ENCODE measurements at places on chromosomes 6 and 20.
A peak's percentile ranks its signal among the peaks of the same experiment; 100 is the strongest.

GRCh38 chr20:14950633-14951032, 613.2 kb upstream of the FLRT3 start:
- DNase-seq = no peak

DNA sequence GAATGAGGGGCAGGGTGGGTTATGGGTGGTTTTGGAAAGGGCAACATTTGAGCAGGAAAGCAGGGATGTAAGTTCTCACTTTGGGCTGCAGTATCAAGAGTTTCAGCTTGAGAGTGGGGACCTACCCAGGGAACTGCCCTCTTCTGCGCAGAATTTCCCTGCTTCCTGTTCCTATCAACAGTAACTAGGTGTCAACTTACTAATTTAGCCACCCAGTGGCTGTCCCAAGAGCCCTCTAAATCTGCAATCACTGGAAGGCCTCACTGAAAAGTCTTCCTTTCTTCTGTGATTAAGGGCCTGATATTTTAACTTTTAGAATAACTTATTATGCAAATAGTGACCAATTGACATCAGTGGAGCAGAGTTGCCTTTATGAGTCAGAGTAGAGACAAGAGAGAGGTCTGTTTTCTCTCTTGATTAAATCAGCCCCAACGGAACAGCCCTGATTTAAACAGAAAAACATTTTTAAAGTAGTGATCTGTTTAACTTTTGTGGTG, 118.2 kb upstream of the RIPOR2 start:
- DNase-seq = no peak

GRCh38 chr6:111098597-111098996, 11.3 kb downstream of the SLC16A10 start:
- DNase-seq = peak; percentile 21

DNA sequence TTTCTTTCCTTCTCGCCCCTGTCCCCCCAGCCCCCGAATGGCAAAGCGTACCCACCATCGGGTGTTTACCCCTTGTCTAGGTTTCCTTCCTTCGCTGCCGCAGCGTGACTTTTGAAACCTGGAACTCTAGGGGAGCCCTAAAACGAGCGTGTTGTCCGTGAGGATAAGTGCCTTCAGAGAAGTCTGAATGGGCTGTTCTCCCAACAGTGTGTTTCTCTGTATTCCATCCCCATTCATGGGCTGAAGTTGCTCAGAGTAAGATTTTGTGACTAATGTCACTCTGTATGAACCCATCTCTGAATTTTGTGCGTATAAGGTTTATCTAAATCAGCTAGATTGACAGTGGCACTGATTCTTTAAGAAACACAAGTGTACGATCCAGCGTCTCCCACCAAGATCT, 949 bp downstream of the MACROD2 start:
- DNase-seq = no peak

DNA sequence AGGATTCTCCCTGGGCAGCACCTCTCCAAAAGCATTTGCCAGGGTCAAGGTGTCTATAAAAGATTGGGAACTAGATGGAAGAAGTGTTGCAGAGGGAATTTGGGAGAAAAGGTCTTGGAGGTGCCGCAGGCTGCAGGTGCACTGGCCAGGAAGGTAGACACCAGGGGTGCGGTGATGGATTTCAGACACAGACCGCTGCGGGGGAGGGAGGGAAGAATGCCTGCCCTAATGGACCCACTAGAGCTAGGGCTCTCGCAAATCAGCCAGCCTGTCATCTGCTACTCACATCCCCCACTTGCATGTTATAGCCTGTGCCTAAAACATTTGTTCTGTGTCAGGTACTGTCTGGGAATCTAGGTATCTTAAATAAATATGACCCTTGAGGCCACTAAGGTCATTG, 193.6 kb upstream of the SLC24A3 start:
- no peak for DNase-seq

DNA sequence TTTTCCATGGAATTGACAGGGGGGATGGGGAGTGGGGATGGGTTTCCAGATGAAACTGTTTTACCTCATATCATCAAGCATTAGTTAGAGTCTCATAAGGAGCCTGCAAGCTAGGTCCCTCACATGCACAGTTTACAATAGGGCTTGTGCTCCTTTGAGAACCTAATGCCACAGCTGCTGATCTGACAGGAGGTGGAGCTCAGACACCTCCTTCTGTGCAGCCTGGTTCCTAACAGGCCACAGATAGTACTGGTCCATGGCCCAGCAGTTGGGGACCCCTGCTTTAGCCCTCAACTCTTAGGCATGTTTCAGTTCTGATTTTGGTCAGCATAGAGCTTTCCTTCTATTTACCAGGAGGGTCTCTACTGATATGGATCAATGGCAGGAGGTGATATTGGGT, 251.6 kb downstream of the LAMA2 start:
- no peak for DNase-seq

DNA sequence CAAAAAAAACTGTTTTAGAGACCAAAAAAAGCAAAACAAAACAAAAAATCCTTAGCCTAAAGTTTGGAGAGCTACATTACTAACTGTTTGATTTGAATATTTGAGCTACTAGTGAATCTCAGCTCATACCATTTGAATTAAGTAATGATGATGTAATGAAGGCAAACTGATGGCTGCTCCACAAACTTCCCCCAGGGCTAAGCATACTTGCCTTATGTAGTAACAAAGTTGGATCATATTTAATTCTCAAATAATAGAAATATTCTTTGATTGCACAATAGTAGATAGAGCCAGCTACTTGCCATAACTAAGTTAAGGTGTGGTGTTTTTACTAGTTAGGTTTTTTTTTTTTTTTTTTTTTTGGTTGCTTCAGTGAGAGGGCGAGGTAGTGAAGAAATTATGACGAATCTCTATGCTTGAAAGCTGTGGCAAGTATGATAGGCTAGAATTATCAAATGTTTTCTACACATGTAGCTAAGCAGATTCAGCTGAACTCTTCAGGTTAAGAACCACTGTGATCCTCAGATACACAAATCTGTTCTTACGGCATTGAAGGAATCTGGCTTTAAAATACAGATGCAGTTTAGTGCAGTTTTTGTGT, 2.9 kb downstream of the RAB32 start:
- no peak for DNase-seq

- DNase-seq = no peak
Observed at GRCh38 chr20:53080969-53081871, 109.1 kb downstream of the TSHZ2 start.

- DNase-seq = peak; percentile 21
Observed at GRCh38 chr20:36792422-36792821, 18.9 kb upstream of the DSN1 start.

DNA sequence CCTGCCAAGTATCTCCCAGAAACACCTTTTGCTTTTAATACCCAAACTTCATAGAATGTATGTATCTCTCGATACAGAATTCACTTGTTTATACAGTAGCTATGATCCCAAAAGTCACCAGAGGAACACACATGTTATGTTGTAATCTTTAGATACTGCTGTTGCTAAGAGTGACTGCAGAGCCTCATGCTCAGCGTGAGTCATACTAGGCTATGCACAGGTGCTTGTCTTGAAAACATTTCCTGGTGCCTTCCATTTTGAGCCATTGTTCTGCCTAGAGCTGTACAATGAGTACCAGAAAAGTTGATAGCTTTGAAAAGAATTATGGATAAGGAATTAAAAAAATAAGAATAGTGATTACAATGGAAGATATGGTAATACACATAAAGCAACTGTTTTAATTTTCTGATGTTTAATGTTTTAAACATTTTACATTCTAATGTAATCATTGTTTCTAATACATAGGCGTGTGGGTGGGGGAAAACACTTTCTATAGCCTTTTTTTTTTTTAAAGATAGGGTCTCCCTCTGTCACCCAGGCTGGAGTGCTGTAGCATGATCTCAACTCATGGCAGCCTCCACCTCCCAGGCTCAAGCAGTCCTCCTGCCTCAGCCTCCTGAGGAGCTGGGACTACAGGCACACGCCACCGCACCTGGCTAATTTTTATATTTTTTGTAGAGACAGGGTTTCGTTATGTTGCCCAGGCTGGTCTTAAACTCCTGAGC, 79.4 kb downstream of the CD24 start:
- DNase-seq = no peak

DNA sequence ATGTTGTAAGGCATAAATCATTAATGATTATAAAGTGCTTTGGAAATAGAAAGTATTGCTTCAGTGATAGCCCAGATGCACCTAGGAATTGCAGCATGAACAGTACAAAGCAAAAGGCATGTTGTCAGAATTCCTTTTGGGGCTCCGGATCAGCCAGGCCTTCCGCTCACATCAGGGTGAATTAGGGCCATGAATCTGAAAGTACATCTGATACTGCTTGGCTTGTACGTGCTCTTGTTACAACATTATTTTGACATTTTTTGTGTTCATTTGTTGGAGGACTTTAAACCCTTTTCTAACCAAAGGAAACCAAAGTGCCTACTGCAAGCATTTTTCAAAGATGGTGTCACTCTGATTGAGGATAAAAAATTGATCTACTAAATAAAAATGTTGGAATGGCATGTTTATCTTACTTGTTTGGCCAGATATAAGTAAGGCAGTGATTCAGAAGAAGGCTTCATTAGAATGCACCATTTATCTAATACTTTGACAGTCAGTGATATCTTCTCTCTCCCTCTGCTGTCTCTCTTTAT, 1005.6 kb upstream of the FLRT3 start:
- no peak for DNase-seq

- no peak for DNase-seq
Observed at GRCh38 chr6:113489952-113490746, 367.0 kb upstream of the MARCKS start.

DNA sequence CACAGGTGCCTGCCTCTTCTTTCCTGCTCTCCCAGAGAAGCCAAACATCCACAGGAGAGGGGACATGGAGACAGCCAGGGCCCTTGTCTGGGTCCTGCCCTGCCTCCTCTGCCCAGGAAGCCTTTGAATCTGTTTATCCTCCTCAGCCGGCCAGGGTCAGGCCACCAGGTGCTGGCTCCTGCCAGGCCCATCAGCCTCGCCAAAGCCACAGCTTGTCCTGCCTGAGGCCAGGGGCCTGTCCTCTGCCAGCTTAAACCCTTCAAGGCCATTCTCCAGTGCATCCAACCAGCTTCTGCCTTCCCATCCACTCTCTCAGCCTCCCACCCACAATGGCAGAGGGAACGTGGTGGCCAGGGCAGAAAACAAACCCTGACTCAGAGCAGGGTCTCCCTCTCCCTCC, 254.6 kb downstream of the ANKRD60 start:
- no peak for DNase-seq

- DNase-seq = no peak
Observed at GRCh38 chr6:168060521-168060931, 18.5 kb downstream of the FRMD1 start.

DNA sequence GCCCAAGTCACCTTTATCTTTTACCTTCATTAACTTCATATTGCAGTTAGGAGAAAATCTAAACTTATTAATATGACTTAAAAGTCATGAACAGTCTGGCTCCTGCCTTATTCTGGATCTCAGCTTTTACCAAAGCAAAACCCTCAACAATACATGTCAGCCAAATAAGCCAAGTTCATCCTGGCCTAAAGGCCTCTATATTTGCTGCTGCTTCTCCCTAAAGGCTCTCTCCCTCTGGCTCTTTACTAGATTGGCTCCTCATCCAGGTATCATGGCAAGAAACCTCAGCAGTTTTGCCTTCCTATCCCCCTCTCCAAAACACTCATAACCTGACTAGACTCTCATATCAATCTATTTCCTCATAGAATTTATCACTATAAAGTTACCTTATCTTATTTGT, 11.1 kb downstream of the LMBRD1 start:
- DNase-seq = no peak

DNA sequence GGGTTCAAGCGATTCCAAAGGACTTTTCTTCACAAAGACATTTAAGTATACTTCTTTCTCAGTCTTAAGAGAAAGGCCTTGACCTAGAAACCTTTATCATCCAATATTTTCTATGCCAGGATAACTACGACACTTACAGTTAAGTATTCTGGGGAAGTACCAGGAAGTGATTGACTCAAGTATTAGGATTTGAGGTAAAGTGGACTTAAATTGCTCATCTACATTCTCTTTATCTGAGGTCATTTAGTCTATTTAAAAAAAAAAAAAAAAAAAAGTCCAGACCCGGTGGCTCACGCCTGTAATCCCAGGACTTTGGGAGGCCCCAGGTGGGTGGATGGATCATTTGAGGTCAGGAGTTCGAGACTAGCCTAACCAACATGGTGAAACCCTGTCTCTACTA, 114.7 kb downstream of the ZFAND3 start:
- no peak for DNase-seq

- DNase-seq = no peak
Observed at GRCh38 chr20:21179757-21180156, 53.9 kb downstream of the KIZ start.

DNA sequence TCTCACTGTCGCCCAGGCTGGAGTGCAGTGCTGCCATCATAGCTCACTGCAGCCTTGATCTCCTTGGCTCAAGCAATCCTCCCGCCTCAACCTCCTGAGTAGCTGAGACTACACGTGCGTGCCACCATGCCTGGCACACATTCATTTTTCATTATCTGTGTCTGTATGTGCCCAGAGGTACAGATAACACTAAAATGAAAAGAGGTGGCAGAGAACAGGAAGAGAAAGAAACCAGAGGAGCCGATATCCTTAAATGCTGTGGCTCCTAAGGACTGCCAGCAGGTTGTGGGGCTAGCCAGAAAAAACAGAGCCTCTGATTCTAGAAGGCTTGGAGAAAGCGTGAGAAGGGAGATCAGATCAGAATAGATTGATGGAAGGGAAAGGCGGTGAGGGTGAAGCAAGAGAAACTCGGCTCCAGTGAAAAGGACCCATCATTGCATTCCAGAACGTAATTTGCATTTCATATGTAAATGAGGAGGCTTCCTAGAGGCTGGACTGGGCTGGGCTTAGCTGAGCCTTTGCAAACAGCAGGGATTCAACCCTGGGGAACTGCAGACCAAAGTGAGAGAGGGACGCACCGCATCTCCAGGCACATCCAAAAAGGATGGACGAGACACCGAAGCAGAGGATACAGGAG, 64.2 kb downstream of the GCNT2 start:
- DNase-seq = no peak

- no peak for DNase-seq
Observed at GRCh38 chr6:157086632-157087031, 236.7 kb downstream of the TMEM242 start.

DNA sequence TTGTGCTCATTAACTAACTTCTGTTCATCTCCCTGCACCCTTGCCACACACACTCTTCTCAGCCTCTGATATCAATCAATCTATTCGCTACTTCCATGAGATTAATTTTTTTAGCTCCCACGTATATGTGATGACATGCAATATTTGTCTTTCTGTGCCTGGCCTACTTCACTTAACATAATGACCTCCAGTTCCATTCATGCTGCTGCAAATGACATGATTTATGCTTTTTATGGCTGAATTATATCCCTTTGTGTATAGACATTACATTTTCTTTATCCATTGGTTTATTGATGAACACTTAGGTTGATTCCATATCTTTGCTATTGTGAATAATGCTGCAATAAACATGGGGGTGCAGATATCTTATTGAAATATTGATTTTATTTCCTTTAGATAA, 50.8 kb upstream of the SPTLC3 start:
- DNase-seq = no peak

GRCh38 chr6:46324706-46325105, 153.9 kb upstream of the ENPP5 start:
- no peak for DNase-seq

- no peak for DNase-seq
Observed at GRCh38 chr6:44269178-44269920, 901 bp upstream of the TMEM151B start.
